ENCODE measurements at places on chromosomes 3 and 15. TPM values are rescaled to one million over a fixed set of nuclear protein-coding genes. Genes with fewer than 3 reads are reported as not detected.

WDR93 gene
- not detected for total RNA-seq

ALPK3 gene
- under 0.01 TPM for total RNA-seq

RAD54L2 gene
- total RNA-seq: 17.6 TPM

ALDH1A3 gene
- not detected for total RNA-seq

GOLGA8G gene
- total RNA-seq: not detected

ZNF80 gene
- total RNA-seq: not detected

NR2F2 gene
- not detected for total RNA-seq

DUT gene
- total RNA-seq: 147 TPM

LMCD1 gene
- not detected for total RNA-seq

PLXND1 gene
- 0.52 TPM for total RNA-seq

FBN1 gene
- total RNA-seq: 1.2 TPM

LEKR1 gene
- total RNA-seq: 6.4 TPM

TMCO5A gene
- not detected for total RNA-seq

LIPC gene
- not detected for total RNA-seq

ZNF621 gene
- 6.2 TPM for total RNA-seq

GP5 gene
- not detected for total RNA-seq

VEPH1 gene
- total RNA-seq: not detected

COPG1 gene
- total RNA-seq: 88.1 TPM

GRIP2 gene
- total RNA-seq: not detected
